ENCODE measurements at places on chromosomes 11 and 22.

- DNase-seq = no peak
These were observed 10.8 kb upstream of the CCT8L2 start for GRCh38 chr22:16603448-16603768.

DNA sequence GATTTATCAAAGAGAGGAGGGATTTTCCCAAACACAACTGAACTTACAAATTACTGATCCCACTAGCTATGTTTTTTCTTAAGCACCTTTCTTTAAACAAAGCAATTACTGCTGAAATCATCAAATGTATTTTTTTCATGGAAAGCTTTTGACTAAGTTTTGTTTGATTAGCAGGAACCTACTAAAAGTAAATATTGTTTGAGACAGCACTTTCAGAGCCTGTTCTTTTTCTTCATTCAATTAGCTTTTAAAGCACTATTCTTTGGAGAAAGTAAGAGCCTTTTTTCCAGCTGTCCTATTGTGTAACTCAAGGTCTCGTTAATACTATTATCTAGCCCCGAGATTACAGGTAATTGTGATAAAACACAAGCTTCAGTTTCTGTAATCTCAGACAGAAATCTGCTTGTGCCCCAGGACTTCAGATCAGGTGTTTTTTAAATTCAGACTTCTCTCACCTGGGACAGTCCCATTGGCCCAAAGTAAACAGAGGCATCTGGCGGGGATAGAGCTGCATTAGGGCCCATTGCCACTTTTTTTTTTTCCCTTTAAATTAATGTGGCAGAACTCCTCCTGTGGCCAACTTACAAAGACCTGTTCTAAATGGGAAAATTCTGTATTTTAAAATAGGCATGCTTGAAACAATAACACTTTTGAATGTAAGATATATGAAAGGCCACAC, 11.0 kb downstream of the CSTPP1 start:
- DNase-seq = no peak

- DNase-seq = peak; percentile 96
These were observed at the start of gene RCE1 for GRCh38 chr11:66842896-66843775. Gene RCE1 (plus strand): TSS chr11:66843441. CDS start chr11:66843456, 15 bp downstream.

DNA sequence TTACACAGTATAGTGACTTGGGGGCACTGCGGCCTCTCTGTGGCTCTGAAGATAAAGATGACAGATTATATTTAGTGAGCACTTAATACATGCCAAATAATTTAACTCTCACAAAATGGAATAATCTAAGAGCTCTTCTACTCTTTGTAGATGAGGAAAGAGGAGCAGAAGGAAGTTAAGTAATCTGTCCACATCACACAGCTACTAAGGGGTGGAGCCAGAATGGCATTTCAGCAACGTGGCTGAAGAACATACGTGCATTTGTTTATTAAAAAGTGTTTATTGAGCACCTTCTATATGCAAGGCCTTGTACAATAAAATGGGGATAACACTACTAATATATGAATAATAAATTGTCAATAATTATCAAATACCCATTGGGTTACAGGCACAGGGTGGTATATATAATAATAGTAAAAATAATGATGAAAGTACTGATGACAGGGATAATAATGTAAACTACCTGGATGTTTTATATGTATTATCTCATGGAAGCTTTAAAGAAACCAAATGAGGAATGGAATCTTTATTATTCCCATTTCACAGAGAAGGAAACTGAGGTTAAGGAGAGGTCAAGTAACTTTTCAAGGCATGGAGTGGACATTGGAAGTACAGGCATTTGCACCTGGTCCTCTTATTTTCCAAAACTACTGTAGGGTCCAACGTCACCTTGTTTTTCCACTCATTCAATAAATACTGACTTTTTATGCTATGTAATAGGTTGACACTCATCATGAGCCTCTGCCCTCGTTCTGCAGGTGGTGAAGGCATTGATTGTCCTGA, 38.0 kb upstream of the IL17RA start:
- DNase-seq = peak; percentile 46

DNA sequence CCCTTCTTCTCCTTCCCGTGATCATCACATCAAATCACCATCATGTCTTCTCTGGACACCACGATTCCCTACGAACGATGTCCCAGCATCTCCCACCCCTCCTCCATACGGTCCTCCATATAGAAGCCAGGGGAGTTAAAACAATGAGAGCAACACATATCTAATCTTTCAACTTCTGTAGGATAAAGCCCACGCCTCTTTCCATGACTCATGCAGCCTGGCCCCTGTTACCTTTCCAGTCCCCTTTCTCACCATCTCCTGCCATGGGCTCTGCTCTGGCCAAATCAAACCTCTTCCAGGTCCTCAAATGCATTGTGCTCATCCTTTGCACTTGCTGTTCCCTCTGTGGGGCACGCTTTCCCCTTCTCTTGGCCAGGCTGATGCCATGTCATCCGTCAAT, 23.6 kb downstream of the RPS6KA4 start:
- no peak for DNase-seq

DNA sequence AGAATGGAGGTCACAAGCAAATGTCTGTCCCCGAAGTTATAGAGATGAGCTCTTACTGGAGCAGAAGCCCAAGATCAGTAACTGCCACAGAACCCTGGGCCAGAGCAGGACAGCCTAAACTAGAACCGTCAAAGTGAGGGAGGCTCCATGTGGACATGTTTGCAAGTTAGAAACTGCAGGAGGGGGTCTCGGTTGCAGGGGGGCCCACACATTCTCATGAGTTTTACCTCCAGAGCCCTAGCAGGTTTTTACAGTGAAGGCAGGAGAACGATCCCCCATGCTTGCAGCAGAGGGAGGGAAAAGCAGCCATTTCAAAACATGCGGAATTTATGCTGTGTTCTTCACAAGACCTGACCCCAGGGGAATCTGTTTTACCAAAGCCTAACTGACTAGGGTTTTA, 133.5 kb upstream of the B3GAT1 start:
- DNase-seq = no peak

DNA sequence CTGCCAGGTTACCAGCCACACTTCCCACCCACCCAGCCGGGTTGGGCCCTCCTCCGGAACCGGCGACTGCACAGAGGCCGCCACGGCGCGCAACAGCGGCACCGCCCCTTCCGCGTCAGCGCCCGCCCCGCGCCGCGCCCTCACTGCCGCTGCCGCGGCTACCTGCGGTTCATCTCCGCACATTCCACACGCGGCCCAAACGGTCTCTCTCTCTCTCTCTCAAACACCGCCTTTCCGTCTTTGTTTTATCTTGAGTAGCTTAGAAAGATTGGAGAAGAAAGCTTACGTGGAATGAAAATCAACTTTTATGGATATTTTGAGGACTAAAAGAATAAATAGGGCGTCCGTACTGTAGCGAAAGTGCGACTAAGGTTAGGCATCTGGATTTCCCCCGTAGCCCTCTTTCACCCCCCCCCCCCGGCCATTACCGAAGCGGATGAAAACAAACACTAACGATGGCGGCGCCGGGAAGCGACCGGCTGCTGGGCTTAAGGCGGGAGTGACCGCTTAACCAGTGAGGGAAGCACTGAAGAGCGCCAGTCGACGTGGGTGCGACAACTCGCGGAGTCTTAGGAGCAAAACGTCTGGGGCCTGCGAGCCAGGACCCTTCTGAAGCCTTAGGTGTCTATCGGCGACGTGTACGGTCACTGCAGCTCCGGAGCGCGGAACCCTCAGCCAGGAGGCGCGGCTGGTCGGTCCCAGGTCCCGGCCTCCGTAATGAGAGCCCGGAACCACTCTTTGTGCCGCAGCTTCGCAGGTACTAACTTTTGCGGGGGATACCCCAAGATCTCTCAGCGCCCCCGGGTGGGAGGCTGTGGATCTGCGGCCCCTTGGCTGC, at the start of the genes ATG13 and HARBI1:
Gene ATG13 (plus strand): TSS at position 420 of the 838 bp plus-strand sequence. CDS start 26,739 bp downstream, outside the sequence.
Gene HARBI1 (minus strand): TSS at position 94 of the 838 bp plus-strand sequence. CDS start 990 bp downstream, outside the sequence.
- DNase-seq = peak; percentile 89

- DNase-seq = no peak
These were observed 189.8 kb downstream of the JRKL start for GRCh38 chr11:96579656-96580055.

- DNase-seq = no peak
These were observed 30.7 kb upstream of the LMO1 start for GRCh38 chr11:8294251-8294935.

DNA sequence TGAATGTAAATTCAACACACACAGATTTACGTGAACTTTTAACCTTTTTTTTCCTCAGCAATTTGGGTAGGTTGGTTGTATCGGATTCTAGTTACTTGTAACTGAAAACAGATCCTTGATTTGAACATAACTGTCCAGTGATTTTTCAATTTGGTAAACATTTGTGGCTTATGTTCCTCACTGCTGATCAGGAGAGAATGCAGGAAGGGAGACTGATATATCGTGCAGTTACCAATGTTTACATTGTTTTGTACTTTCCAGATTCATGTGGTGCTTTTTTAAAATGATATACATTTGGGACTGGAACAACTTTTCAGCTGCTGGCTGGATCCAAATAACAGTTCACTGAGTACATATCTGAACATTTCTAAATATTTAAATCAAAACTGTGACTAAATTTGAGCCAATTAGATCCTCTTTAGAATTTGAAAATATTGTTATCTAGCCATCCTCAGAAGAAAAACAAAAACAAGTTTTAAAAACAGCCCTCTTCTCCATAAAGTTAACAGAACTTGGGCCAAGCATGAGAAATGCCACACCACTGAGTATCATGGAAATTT, 84.3 kb upstream of the MTMR2 start:
- no peak for DNase-seq

DNA sequence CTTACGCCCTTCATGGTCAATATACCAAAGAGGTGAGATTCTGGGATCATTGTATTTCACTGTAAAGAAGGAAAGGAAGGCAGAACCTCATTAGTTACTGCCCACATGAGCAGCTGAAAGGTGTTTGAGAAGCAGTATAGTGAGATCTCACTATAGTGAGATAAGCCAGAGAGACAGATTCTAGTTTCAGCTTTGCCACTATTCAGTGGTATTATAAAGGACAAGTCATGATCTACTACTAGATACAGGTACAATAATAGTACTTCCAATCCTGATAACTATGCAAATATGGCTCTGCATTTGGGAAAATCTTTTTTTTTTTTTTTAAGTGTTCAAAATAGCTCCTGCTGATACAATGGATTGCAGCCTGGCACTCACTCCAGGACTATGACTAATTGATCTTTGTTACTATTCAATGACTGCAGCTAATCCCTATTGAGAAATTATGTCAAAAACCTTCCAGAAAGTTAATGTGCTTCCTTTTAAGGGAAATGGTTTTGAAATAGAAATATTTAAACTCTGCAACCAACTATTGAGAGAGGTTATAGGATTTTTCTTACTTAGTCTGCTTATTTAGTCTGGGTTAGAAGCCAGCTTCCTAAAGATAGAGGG, 8.3 kb upstream of the DLAT start:
- DNase-seq = no peak

- peak; percentile 6 for DNase-seq
These were observed 32.7 kb upstream of the TXNRD2 start for GRCh38 chr22:19974268-19974861.

- DNase-seq = no peak
These were observed 182.8 kb upstream of the SYN3 start for GRCh38 chr22:33240888-33241475.

DNA sequence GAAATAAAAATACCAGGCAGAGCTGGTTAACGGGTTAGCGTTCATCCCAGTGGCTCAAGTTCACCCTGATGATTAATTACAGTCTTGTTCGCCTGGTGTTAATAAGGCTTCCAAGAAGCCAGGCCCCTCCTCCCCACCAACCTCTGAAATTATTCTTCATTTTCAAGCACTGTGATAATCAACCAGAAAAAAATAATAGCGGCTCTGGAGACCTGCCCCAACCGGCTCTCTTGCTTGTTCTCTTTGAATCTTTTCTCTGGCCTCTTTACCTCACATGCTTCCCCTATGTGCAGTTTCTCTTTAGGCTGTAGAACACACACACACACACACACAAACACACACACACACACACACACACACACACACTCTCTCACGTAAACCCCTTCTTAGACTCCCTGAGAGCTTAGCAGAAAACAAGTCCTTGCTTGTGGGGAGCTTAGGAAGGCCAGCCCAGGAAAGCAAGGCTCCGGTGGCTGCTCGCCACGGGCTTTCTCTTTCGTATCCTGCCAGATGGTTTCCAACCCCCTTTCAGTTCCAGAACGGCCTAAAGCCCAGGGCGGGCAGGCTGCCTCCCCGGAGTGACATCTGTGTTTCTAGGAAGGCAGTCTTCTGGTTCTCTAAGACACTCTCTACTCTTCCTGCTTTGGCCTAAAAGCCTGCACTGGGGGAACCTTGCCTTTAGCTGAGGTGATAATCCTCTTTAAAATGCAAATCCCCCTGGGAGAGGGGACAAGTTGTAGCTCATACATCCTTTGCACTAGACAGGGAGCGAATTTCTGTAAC, 106.4 kb upstream of the SESN3 start:
- DNase-seq = peak; percentile 10

GRCh38 chr22:27983361-27983791, 64.3 kb upstream of the PITPNB start:
- no peak for DNase-seq

GRCh38 chr11:210122-210802, 2.8 kb downstream of the RIC8A start:
- no peak for DNase-seq

GRCh38 chr11:3010521-3011275, 18.6 kb upstream of the NAP1L4 start:
- no peak for DNase-seq

- no peak for DNase-seq
These were observed 8.2 kb upstream of the MICAL3 start for GRCh38 chr22:18032455-18033101.

DNA sequence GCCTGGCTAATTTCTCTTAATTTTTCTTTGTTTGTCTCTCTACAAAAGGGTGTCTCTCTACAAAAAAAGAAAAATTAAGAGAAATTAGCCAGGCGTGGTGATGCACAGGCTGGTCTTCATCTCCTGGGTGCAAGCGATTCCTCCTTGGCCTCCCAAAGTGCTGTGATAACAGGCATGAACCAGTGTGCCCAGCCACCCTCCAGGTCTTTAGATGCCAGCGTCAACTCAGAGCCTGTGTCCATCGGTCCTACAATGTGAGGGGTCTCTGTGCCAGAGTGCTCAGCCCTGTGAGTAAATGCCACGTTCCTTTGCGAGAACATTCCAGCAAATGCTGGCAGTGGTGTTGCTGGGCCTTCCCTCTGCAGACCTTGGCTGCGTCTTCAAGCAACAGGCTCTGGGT, 62.7 kb downstream of the IGF2 start:
- DNase-seq = no peak

- DNase-seq = no peak
These were observed 71.4 kb downstream of the ARHGAP8 start for GRCh38 chr22:44823806-44824205.

DNA sequence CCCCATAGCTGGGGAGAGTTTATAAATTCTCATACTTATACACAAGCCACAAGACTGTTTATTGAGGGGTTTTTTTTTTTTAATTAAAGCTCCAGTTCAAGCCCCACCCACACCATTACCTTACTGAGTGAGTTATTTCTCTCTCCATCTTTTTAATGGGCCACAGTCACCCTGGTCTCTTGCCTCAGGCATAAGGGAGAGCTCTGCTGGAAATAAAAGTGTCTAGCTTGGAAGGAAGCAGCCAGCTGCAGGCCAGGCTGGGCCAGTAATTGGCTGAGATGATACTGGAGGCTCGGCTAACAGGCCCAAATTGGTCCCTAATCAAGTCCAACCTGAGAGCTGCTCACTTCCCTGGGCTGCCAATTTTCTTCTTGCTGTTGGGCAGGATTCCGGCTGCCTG, 174.1 kb downstream of the INSC start:
- no peak for DNase-seq
